Stimulated activated CD4-positive, alpha-beta T cell treated with anti-CD3 and anti-CD28 coated beads, Interleukin-12 subunit alpha, Interleukin-12 subunit beta, amount 100 ng/mL, for 48 hours (primary cell): ENCODE measurements at places on chromosomes 7 and 10.
A peak's percentile ranks its signal among the peaks of the same experiment; 100 is the strongest.

GRCh38 chr7:16619979-16620408 lies 25.6 kb downstream of the ANKMY2 start:
- no peak for DNase-seq

GRCh38 chr10:31876652-31877352 lies 51.8 kb downstream of the ARHGAP12 start:
- DNase-seq: no peak

DNA sequence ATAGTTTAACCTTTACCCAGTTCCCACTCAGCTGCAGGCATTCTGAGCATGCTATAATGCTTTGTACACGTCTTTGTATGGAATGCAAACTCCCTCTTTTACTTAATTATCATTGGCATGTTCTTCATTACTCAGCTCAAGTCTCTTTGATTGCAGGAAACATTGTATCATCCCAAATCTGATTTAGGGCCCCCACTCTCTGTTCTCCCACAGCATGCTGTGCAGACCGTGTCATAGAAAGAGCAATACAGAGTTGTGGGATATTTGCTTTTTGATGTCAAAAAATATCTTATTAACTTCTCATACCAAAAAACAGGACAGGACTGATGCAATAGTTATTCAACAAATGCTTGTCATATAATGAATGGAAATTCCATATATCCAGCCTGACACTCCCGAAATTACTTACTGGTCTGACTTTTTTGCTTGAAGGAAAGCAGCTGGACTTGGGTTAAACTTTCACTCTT lies 1081.5 kb upstream of the C7orf33 start:
- DNase-seq: no peak

DNA sequence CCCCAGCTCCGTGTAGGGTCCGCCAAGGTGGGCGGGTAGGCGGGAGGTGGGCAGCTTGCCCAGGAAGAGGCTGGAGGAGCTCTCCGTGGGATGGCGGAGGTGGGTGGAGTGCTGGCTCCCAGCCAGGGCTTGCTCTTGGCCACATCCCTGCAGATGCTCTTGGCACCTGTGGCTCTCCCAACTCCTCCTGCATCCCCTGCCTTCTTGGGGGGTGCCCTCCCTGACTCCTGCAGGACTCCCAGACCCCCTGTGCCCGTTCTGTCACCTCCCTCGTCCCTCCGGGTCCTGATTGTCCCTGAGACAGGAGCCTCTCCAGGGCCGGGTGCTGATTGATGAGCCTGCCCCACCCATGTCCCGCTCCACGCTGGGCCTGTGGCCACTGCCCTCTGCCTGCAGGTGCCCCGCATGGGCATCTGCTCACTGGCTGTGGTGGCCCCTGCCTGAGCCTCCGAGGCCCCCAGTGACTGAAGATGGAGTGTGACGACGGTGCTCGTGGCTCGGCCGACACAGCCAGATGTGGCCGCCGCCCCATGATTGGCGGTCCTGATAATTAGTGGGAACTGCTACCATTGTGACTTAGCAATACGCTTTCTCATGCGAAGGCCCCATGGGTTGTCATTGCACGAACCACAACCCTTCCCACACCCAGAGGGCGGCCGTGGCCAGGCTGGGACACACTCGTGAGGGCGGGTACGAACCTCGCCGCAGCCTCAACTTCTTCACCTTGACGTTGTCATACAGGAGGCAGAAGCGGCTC lies 23.6 kb downstream of the CFAP46 start:
- no peak for DNase-seq

DNA sequence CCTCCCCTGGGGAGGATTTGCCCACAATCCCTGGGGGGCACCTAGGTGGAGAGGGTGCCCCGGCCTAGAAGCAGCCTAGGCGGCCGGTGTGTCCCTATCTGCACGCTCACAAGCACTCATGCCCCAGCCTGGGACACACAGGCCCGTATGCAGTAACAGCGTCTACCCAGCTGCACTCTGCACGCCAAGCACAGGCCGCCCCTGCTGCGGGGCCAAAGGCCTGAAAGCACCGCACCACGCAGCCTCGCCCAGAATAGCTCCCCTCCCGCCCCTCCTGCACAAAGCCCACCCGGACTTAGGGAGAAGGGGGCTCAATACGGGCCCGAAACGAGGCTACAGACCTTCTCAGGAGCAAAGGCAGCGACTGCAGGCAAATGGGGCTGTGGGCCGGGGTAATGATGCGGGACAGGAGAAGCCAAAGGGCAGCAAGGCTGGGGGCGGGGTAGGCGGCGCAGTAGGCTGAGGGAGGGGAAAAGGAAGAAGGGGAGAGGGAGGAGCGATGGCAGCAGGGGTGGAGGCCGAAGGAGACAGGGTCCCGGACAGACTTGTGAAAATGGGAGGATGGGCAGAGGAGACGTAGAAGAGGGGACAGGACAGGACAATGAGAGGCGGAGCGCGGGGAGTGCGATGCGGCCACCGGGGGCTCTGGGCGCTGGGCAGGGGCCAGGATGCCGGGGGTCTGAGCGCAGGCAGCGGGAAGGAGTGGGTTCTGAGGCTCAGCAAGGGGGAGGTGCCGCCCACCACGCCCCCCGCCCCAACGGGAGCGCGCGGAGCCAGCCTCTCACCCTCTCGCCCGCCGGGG lies 544 bp downstream of the GPRIN2 start:
- no peak for DNase-seq

DNA sequence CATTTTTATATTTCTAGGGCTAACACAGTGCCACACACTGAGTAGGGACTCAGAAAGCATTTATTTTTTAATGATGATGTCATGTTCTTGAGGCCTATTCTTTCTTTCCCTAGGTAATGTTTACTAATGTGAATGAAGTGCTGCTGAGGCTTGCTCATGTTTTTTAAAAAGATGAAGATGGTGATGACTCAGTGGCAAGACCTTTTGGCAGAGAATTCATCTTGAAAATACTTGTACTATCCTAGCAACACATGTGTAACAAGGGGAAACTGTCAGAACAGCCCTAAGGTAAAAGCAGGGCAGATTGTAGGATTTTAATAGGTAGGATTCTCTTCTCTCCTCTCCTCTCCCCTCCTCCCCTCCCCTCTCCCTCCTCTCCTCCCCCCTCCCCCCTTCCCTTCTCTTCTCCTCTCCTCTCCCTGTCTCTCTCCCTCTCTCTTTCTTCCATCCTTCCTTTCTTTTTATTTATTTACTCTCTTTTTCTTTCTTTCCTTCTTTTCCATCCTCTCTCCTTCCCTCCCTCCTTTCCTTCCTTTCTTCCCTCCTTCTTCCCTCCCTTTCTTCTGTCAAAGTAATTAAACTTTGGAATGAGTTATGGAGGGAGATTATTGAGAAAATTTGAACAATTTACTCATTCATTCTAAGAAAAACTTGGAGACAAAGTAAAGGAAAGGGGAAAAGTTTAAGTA lies 75.3 kb downstream of the ZNF92 start:
- no peak for DNase-seq

DNA sequence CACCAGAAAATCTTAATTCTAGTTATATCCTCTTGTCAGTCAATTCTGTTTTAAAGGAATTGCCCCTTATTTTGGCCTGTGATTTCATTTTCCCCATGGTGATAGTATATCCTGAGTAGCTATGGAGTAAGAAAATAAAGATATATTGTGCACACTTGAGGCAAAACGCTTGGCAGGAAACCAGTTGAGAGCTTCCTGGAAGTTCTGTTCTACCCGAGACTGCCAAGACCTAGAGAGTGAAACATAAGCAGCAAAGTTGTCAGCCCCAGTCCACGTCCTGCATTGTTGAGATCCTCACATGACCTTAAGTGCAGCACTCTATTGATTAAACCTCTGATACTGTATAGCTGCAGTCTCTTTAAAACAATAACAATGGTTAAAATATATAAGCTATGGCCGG lies 235.2 kb downstream of the CDC14C start:
- DNase-seq: no peak

- DNase-seq: no peak
Measured at GRCh38 chr7:155979566-155979965, 167.3 kb upstream of the SHH start.

GRCh38 chr7:46383605-46384004 lies 462.5 kb upstream of the IGFBP3 start:
- DNase-seq: no peak

DNA sequence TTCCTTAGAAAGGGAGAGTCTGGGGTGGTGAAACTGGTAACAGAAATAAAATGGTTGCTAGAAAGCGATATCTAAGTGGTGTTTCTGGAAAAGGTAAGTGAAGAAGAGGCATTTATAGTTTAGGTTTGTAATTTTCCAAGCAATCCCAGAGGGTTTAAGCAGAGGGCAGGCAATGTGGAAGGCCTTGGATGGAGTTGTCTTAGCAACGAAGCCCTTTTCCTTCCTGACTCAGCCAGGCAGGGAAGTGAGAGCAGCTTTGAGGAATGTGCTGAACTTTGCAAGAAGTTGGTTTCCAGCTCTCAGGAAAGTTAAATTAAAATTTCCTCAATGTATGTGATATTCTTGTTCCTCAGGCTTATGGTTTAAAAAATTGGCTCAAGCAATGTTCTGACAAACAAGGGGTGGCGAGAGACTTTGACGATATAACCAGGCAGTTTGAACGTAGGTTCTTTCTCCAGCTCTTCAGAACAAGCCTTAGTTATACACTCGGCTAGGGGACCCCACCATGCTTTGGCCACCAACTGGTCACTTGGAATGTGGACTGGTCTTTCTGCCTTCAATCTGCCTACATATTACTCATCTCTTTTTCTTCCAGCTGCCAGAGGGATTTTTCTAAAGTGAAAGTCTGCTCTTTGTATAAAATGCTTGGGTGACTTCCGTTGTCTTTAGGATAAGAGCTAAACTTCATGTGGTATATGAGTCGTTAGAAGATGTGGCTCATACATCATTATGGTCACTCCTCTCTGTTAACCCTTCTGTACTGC lies 66.9 kb upstream of the SLC25A13 start:
- DNase-seq: no peak

- no peak for DNase-seq
Measured at GRCh38 chr7:74684921-74685320, 27.4 kb downstream of the GTF2I start.

GRCh38 chr7:16838386-16838785 lies 33.6 kb upstream of the AGR2 start:
- DNase-seq: no peak

- DNase-seq: no peak
Measured at GRCh38 chr7:133117452-133117851, 35.6 kb upstream of the CHCHD3 start.

GRCh38 chr7:30688718-30689221 lies 6.5 kb upstream of the CRHR2 start:
- no peak for DNase-seq

DNA sequence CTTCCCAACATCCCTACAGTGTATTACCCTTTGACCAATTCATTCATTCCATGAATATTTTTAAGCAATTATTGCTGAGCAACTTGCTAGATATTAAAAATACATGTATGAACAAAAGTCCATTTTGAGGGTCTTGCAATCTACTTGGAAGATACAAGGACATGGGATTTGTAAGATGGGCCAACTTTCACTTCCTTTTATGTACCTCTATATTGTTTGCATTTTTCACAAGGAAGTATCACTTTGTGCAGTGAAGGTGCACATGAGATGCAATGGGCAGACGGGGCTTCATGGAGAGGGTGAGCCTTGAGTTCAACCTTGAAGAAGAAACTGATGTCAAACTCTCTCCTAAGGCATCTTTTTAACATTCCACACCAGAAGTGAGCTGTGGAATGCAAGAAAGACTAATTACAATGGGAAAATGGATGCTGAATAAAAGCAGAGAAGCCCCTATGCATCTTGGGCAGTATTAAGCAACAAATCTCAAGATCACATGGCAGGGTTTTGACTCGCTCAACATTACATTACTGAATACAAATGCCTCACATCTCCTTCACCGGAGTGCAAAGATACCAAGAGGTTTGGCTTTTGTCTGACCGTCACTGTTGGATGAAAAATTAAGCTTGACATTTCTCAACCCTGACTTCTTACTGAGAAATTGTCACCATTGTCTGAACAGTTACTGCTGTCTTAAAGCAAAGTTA lies 341.5 kb downstream of the ELMO1 start:
- DNase-seq: no peak

DNA sequence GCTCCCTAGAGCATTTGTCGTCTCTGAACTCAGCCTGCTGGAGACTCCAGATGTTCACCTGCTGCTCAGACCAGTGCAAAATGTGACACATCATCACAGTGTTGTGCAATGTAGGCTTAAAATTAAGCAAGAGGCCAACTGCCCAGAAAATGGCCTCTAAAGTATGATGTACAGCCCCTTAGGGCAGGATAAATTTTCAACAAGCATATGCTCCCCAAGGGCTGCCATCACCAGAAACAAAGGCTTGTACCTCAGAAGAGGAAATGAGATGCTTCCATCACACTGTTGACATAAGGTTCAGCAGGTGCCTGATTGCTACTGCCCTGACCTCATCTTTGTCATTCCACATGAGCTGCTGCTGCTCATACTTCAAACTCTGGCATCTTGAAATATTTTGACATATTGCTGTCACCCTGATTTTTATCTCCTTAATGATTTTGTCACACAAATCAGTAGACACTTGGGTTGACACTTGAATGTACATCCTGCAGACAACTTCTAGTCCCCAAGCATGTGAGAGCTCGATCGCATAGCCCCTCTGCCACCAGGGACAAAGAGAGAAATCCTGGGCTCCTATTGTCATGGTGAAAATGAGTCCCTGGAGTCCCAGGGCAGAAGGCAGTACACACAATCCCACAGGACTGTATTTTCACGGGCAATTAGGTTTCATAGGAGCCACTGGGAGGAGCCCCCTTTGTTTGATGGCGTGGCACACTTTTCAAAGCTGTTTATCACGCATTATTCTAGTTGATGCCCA lies 219.7 kb upstream of the STK17A start:
- no peak for DNase-seq

- peak; percentile 51 for DNase-seq
Measured at GRCh38 chr10:73931767-73932619, 21.1 kb downstream of the PLAU start.

- DNase-seq: no peak
Measured at GRCh38 chr10:109737626-109738025, 185.7 kb downstream of the XPNPEP1 start.

GRCh38 chr10:103576862-103577261 lies 83.4 kb downstream of the NEURL1 start:
- DNase-seq: no peak

- DNase-seq: no peak
Measured at GRCh38 chr10:61752111-61753011, 89.6 kb downstream of the CABCOCO1 start.

GRCh38 chr7:92834507-92835260 lies 1.7 kb downstream of the CDK6 start:
- no peak for DNase-seq

DNA sequence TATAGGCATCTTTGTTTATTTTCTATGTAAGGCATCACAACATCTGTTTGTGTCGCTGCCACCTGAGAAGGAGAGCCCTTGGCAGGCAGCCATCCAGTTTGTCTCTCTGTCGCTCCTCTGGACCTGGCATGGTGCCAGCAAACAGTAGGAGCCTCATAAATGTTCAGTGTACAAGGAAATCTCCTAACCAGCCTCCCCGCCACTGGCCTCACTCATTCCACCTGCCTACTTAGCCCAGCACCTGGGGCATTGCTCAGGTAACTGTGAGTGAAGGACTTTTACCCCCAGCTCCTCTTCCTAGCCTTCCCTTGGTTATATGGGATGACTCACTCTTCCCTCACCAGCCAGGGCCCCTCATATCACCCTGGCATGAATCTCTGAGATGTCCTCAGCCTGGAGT lies 61.7 kb upstream of the NPTX2 start:
- DNase-seq: no peak
